Osteoblast (primary cell): ENCODE measurements at places on chromosomes 12 and 14. TPM values are rescaled to one million over a fixed set of nuclear protein-coding genes. Genes with fewer than 3 reads are reported as not detected.

DNA sequence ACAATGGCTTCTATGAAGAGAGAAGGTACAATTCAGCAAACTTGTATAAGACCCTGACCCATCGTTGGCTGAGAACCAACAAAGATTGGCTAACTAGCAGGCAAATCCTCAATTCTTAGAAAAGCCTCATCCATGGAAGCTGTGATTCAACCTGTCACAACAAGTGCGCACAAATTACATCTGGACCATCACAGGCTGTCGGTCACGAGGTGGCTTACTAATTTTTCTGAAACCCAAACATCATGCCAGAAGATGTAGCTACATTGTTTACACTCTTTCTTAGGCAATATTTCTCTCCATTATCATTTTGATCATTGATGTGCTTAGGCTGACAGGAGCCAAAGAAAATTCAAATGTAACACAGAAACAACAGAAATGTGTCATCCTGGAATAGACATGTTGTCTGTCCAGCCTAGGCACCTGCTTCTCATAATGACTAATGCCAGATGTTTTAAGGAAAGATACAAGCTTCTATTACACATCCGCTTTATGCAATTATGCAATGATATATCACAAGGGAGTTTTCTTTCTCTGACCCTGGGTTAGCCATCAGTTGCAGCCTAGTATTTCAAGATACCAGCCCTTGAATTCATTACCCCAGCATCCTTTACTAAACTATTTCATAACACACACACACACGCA is 92.9 kb upstream of the DIO2 start:
- DNase-seq, result no peak

GRCh38 chr14:88901189-88901588 is 76.7 kb downstream of the TTC8 start:
- DNase-seq, result no peak

The BMAL2 gene
- 18.3 and 21.7 TPM in 2 replicates for total RNA-seq

The OR6C74 gene
- not detected in 2 replicates for total RNA-seq
